T-helper 9 cell (primary cell): ENCODE measurements at places on chromosomes 5 and 9.

DNA sequence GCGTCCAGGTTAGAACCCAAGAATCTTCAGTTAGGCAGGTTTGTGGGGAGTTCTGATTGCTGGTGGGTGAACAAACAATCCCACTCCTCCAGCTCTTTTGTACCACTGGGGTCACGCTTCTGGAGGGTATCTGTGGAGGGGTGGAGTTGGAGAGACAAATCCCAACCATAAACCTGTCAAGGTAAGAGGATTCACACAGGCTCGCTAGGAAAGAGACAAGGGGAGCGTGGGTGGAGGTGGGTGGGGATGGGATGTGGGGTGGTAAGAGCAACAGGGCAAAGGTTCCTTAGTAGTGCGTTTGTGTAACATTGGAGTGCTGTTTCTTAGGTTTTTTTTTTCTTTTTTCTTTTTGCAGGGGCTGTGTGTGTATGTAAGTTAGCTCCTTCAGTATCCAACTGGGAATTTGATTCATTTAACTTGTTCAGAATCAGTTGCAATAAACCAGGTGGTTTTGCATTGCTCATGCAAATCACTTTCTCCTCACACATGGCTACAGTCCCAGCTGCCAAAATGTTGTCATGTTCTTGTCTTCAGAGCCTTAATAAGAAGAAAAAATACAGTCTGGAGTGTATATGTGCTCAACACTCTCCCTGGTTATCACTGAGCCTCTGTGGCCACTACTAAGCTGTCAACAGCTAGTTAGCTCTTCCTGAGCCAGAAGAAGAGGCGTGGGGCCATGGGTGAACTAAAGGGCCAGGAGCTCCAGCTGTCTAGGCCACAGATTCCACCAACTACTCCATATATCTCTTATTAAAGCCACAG is 164.0 kb upstream of the RAD23B start:
- DNase-seq = no peak

- DNase-seq = no peak
These were observed 77.9 kb upstream of the VPS13A start for GRCh38 chr9:77099388-77099787.

DNA sequence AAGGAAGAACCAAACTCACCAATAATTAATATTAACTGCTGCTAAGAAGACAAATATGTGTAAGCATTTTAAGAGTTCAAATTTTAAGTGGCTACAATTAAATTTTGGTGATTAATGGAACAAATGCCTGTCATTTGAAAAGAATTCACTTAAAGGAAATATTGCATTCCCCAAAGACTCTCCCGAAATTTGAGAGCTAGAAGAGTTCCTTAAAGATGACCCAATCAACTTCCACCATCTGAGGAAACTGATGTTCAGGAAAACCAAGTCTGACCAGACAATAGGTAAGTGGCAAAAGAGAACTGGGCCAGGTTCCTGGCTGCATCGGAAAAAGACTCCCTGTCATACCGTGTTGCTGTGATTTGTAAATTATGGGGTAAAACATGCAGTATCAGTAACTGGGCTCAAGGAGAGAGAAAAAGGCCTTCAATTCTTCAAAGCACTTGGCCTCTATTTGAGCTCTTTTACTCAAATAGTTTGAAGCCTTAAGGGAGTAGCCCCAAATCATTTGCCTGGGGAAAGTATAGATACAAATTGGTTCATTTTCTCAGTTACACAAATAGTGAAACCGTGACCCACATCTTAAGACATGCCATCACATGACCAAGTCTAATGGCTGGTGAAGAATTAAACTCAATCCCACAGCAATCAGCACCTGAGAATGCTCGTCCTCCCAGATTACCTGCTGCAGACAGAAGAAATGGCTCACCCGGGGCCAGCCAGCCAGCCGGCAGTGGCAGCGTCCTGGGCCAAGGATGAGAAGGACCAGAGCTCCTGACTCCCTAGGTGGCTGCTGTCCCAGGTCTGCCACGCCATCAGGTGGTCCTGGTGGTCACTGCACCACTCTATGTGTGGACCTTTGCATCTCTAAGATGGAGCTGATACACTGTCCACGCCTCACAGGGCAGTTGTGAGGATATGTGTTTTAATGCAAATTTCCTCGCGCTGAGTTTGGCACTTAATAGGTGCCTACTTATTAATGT is 162.9 kb downstream of the TTLL11 start:
- DNase-seq = no peak

DNA sequence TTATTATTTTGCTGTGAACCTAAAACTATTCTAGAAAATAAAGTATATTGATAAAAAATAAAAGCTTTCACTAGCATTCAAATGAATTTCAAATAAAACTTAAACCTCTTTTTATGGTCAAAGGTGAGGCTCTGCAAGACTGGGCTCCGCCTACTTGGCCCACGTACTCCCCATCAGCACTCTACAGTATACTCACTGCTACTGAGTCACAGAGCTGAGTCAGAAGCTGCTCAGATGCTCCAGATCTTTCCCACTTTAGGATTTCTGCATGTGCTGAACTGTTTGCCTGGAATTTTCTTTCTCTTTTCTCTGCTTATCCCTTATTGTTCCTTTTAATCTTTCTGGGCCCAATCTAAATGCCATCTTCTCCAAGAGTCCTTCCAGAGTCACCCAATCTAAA is 331.9 kb upstream of the CCNG1 start:
- DNase-seq = no peak

DNA sequence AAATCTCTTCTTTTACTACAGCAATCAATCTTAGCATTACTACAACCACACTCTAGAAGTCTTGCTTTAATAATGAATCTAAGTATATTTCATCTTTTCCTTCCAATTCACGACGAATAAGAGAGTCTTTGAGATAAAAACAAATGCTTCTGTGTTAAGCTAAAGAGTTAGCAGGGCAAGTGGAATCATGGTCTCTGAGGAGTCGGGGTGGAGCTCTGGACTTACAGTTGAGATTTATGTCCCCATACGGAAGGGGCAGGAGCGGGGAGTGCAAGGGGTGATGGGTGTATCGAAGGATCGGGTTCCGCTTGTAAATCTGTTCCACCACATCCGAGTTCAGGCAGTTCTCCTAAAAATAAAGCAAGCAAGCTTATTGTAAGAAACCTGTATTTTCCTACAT is 59.0 kb upstream of the RETREG1 start:
- DNase-seq = no peak

DNA sequence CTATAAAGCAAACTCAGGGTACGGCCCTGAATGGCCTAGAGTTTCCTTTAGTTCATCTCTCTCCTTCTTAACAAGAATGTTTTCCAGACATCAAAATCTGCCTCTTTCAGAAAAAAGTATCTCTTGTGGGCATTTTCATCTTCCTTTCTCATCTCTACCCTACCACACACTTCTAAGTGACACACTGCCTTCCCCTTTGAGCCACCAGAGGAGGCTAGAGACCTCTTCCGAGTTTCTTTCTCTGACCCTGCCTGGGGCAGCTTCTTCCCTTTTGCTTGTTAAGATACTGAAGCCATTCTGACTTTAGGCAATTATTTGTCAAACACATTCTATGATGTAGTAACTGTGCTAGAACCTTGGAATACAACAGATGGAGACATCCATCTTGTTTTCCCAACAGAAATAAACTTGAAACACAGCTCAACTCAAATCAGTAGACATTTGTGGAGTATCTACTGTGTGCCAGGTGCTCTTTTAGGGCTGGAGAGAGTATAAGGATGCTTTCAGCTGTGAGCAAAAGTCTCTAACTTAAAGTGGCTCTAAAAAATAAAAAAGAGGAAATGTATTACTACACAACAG is 8.6 kb upstream of the SV2C start:
- DNase-seq = no peak

DNA sequence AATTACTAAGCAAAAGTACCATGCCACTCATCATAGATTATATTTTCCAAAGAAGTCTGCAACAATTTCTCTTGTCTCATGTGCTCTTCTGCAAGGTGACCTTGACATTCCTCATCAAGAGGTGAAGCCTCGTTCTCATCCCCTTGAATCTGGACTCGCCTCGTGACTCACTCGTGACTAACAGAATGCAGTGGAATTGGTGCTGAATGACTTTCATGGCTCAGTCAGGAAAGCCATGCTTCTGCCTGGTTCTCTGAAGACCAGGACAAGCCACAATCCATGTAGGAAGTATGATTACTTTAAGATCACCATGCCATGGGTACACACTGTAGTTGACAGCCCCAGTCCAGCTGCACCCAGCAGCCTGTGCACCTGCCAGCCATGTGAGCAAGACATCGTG is 335.8 kb downstream of the GADD45G start:
- DNase-seq = no peak

DNA sequence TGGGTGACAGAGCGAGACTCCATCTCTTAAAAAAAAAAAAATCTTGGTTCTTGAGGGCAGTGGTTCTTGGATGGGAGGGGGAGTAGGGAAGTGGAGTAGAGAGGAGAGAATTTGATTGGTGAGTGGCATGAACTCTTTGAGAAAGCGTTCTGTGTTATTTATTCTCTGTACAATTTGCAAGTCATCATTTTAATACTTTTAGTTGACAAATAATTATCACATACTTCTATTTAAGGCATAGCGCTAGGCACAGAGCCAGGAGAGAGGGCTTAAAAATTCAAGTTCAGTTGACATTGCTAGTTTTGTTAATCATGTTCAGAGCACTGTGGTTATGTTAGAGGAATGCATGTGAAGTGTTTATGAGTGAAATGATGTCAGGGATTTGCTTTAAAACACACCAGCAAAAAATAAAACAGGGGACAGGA is 24.6 kb downstream of the HSDL2 start:
- no peak for DNase-seq

- DNase-seq = no peak
These were observed 1.3 kb downstream of the GPSM1 start for GRCh38 chr9:136328622-136329041.

GRCh38 chr9:136983656-136984314 is 992 bp downstream of the LCNL1 start:
- no peak for DNase-seq

- peak; percentile 59 for DNase-seq
These were observed 91.7 kb upstream of the SHB start for GRCh38 chr9:38160613-38161215.

DNA sequence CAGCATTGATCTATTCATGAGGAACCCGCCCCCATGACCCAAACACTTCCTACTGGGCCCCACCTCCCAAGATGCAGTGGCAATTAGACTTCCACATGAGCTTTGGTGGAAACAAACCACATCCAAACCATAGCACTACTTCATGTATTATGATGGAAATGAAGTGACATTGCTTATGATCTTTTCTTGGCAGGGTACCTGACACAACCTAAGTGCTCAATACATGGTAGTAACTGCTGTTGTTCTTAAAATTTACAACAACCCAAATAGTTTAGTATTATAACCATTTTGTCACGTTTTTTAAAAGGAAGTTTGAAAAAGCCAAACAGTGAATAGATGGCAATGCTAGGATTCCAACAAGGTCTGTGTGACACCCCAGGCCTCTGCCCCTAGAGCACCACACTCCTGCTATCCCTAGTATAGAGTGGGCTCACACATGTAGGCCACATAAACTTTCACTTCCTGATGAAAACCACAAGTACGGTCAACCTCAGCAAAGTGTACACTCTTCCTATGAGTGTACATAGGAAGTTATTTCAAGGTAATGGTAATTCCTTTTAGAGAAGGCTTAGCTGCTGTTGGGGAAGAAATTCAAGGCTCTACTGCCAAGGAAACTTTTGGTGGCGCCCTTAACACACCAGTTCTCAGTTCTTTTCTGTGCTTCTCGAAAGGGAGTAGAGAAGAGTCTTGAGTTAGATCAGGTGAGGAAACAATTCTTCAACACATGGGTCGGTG is 97.6 kb downstream of the ARSB start:
- DNase-seq = no peak

DNA sequence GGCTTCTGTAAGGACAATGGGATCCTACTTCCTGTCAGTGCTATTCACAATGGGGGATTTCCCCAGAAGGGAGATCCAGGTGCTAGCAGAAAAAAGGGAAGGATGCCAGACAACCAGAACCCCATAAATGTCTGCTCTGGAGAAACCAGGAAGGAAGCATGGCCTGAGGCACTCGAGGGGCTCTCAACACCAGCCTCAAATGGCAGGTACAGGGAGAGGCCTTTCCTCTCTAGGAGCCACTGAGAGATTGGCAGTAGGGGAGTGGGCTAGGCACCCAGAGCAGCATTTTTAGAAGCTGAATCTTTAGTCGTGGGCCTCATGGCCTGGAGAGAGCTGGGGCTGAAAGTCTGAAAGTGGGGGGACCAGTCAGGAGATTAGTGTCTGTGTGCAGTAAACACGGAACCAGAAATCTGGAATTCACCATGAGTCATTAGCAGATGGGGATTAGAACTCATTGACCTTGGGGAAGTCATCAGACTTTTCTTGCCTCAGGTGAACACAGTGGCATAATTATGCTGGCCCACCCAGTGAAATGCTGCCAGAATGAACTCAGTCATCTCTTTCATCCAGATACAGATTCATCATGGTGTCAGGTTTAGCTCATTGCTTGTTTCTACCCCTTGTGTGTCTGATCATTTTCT is 28.3 kb downstream of the ARHGEF28 start:
- DNase-seq = no peak

DNA sequence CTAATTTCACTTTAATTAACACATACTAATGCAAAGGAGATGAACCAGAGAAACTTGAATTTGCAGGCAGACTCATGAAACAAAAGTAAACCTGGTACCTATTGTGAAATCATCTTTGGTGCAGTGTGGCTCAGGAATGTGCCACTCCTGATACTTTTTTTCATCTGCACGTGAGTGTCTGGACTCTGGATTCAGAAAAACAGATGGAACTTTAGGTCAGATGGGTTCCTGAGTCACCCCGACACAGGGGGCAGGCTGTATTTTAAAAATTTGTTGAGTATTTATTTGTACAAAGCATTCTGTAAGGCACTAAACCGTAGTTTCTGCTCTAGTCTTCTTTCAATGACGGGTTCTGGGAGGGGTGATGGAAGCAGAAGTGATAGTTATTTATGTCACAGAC is 52.2 kb upstream of the TUT7 start:
- no peak for DNase-seq

- DNase-seq = no peak
These were observed 28.5 kb upstream of the AKNA start for GRCh38 chr9:114416290-114416689.

DNA sequence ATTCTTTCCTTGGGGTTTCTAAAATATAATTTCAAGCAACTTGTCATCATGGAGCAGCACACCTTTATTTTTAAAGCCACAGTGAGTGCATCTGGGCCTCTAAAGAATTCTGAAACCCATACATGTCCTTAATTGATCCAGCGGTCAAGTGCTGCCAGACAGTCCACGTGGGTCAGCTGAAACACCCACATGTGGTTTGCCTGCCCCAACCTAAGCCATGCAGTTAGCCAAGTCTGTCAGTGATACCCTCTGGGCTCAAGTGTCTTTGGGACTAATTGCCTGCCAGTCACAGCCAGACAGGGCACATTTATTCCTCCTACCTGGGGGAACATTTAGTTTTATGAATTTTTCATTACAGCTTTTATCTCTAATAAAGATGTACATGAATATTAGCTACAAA is 291.4 kb upstream of the SLC30A5 start:
- no peak for DNase-seq

- no peak for DNase-seq
These were observed 96.3 kb upstream of the VCAN start for GRCh38 chr5:83375049-83375745.

- DNase-seq = no peak
These were observed 12.4 kb downstream of the DNAJB5 start for GRCh38 chr9:35001803-35002502.
